NCI-H146 (cell line): ENCODE measurements at places on chromosomes 3 and 15.
A peak's percentile ranks its signal among the peaks of the same experiment; 100 is the strongest.

DNA sequence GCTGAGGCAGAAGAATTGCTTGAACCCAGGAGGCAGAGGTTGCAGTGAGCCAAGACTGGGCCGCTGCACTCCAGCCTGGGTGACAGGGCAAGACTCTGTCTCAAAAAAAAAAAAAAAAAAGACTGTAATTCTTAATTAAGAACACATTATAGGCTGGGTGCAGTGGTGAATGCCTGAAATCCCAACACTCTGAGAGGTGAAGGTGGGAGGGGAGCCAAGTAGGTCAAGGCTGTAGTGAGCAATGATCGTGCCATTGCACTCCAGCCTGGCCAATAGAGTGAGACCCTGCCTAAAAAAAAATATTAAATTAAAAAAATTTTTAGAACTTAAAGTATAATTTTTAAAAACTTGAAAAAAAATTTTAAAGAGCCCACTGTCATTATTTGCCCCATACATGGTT is 13.4 kb upstream of the ARPIN start:
- DNase-seq: no peak

- no peak for DNase-seq
These were observed 60.4 kb upstream of the POU1F1 start for GRCh38 chr3:87336761-87337160.

DNA sequence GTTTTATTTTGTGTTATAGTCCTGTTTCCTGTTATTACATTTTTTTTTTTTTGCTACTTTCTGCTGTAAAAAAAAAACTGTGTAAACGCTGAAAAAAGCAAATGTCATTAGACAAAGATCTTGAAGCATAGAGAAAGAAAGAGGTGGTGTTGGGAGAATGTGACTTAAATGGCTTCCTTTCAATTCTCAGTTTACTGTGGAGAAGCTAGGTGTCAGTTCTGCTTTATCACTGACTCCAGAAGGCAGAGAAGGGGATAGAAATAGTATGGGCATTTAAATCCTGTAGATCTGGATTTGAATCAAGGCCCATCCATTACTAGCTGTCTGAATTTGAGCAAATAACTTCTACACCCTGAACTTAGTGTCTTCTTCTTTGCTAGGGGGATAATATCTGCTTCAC is 23.0 kb downstream of the PPM1L start:
- no peak for DNase-seq

GRCh38 chr15:85618956-85619491 is 175.7 kb downstream of the KLHL25 start:
- no peak for DNase-seq

DNA sequence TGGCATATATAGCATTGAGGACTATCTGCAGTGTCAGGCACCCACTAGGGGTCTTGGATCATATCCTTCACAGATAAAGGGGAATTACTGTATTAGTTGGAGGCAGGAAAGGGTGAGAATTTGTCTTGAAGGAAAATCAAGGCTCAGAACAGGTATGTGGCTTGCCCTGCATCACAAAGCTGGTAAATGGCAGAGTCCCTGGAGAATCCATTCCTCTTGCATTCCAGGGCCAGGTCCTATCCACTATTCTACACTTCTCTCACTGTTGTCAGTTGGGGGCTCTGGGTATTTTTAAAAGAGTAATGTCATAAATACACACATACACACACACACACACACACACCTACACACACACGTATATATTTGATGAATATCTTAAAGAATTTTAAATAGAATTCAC is 19.8 kb upstream of the FGF12 start:
- DNase-seq: no peak

- peak; percentile 21 for DNase-seq
These were observed 242.8 kb upstream of the UBE2E2 start for GRCh38 chr3:22960105-22960984.

GRCh38 chr15:63084806-63085205 is 36.9 kb upstream of the LACTB start:
- no peak for DNase-seq

DNA sequence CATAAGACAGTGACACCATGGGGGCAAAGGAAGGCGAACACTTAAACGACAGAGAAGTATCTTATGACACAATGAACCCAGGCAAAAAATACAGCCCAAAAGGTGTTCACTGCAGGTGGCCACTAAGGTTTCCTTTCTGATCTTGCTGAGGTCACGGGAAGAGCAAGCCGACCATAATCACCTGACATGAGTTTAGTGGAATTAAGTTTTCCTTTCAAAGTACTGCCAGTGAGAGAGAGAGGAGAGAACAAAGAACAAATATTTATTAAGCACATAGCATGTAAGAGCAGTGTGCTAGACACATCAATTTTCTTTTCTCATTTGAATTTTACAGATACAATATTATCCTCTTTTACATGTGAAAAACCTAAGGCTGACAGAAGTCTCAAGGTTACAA is 102.3 kb downstream of the NR1I2 start:
- no peak for DNase-seq

DNA sequence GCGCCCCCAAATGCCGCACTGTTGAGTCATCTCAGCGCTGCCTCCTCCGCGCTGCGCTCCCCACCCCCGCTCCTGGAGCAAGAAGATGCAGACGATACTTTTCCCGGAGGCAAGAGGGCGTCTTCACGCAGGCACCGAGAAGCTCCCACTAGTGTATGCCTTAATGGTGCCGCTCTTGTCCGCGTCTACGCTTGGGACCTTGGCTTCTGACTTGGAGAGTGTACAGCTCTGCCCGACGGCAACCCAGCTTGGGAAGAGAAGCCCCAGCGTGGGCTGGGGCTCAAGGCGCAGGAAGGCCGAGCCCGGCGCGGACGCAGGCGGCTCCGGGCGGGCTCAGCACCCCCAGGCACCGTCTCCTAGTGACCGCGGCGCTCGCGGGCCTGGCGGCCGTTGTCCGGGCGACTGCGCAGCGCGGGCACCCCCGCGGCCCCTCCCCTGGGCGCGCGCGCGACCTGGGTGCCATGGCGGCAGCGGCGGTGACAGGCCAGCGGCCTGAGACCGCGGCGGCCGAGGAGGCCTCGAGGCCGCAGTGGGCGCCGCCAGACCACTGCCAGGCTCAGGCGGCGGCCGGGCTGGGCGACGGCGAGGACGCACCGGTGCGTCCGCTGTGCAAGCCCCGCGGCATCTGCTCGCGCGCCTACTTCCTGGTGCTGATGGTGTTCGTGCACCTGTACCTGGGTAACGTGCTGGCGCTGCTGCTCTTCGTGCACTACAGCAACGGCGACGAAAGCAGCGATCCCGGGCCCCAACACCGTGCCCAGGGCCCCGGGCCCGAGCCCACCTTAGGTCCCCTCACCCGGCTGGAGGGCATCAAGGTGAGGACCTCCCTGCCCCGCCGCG is at the start of gene P4HTM:
Gene P4HTM, plus strand, starts transcription at position 446 of the 840 bp plus-strand sequence. Its CDS starts 16 bp downstream, at position 462.
- DNase-seq: peak; percentile 69

- DNase-seq: no peak
These were observed 25.8 kb upstream of the TGM5 start for GRCh38 chr15:43292375-43293078.

- peak; percentile 79 for DNase-seq
These were observed at the start of gene CPNE4 for GRCh38 chr3:132034486-132035464. Gene CPNE4 (minus strand): TSS chr3:132035014.

DNA sequence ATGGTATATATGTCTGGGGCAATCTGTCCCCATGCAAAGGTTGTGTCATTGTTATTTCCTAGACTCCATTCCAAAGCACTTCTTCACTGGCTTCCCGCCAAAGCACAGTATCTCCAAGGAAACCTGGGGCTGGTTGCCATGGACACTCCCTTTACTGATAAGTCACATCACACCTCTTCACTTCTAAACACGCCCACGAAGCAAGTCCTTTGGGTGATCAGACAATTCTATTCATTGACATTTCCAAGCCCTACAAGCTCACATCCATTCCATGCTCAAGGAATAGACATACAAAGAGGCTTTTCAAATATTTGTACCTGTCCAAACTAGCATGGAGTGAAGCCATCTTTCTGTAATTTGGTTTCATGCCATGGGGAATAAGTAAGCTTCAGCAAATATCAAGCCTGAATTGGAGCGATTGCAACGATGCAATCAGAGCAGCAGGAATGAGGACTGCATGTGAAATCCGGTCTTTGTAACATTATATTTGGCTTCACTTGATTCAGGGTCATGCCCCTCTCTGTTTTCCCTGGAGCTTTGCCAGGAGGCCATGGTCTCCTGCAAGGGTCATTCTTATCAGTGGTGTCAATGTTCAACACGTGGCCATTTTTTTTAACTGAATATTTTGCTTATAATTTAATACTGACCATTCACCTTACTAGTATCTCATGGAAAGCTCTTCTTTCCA is 201.6 kb upstream of the TMC3 start:
- DNase-seq: peak; percentile 54

- DNase-seq: no peak
These were observed 123.4 kb upstream of the LRRN1 start for GRCh38 chr3:3675801-3676200.

DNA sequence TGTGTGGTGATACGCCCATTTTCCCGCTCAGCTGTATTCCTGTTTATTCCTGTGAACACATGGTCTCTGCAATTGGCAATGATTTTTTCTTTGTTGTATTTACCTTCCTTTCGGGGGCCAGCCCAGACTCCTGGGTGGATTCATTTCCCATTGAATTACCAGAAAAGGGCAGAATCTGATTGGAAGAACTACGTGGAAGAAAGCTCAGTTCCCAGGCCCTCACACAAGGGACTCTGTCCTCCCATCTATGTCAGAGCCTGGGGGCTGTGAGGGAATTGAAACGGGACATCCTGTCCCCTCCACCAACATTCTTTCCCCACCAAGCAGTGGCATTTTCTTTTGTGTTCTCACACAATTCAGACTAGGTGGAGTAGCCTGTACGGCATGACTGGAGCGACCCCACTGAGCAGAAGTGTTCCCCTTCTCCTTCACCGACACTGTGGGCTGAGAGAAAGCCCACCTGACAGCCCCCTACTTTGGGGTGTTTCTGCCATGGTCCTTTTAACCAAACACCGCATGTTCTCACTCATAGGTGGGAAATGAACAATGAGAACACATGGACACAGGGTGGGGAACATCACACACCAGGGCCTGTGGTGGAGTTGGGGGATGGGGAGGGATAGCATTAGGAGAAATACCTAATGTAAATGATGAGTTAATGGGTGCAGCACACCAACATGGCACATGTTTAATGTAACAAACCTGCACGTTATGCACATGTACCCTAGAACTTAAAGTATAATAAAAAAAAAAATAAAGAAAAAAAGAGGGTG is 32.1 kb upstream of the RFTN1 start:
- no peak for DNase-seq

DNA sequence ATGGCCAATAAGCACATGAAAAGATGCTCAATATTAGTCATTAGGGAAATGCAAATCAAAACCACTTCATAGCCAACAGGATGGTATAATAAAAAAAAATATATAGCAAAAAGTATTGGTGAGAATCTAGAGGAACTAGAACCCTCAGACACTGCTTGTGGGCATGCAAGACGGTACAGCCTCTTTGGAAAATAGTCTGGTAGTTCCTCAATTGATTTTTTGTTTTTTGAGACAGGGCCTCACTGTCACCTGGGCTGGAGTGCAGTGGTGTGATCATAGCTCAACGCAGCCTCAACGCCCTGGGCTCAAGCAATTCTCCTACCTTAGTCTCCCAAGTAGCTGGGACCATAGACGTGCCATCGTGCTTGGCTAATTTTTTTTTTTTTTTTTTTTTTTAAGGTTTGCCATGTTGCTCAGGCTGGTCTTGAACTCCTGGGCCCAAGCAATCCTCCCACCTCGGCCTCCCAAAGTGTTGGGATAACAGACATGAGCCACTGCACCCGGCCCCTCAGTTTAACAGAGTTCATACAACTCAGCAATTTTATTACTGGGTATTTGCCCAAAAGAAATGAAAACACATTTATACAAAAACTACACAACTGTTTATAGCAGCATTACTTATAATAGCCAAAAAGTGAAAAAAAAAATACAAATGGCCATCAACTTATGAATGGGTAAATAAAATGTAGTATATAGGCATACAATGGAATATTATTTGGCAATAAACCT is 5.1 kb downstream of the PRC1 start:
- DNase-seq: no peak

DNA sequence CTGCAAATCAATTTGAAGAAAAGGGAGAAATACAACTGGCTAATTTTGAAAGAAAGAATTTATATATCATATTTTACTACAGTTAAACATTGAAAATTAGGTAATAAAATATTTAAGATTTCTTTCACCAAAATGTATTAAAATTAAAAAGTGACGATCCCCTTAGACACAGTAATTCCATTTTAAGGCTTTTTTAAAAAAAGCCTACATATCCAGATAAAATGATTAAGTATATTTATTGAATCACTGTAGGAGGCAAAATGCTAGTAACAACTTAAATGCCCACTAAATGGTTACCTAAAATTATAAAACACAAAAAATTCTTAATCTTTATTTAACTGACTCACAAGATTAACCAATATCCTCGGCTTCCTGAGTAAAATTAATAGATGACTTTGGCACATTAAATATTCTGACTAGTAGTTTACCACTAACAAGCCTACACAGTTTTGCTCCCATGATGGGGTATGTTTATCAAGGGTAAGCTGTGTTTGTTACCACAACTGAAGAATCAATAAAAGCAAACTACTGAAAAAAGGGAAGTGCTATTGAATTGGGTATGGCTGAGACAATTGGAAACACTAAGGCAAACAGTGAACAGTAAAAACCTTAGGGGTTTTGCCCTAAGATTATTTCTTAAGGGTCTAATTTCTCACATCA is 28.4 kb downstream of the ANKRD28 start:
- no peak for DNase-seq

DNA sequence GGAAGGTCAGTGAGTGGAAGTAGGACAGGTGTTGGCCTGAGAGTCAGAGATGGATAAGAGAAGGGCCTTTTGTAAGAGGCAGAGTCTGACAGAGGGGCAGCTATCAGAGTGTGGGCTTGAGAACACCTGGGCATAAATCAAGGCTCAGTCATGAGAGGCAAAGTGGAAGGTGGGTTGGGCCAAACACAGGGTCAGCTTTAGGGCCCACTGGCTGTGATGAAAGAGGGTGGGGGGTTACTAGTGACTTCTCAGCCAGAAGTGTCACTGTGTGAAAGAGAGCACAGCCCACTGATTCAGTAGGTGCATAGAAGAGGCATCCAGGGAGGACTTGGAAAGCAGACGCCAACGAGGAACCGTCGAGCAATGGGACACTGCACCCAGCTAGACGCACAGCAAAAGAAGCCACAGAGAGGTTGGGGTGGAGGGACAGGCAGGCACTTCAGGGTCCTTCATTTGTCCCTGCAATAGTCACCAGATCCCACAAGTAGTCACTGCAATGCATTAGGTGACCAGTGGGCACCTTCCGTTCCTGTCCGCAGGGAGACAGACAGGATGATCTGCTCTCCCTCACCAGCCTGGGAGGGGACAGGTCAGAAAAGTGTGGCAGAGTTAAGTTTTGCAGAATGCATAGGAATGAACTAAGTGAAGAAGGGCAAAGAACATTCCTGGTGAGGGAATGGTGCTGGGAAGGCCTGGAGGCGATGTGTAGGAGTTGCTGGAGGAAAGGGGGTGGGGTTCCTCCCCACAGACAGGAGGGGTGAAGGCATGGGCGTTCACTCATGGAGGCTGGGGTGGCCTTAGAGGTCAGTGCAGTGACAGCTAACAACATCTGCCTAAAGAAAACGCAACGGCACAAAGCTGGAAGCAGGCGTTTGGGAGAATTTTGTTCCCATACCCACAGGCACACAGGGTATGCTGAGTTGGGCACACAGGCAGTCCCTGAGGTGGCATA is 36.3 kb downstream of the MESD start:
- DNase-seq: no peak

GRCh38 chr3:125110876-125111480 is 55.2 kb upstream of the HEG1 start:
- DNase-seq: no peak
